Activated CD4-positive, alpha-beta T cell treated with anti-CD3 and anti-CD28 coated beads, Interleukin-2, amount 50 U/mL, for 1 hour (primary cell): ENCODE measurements at places on chromosomes 2 and 18.

DNA sequence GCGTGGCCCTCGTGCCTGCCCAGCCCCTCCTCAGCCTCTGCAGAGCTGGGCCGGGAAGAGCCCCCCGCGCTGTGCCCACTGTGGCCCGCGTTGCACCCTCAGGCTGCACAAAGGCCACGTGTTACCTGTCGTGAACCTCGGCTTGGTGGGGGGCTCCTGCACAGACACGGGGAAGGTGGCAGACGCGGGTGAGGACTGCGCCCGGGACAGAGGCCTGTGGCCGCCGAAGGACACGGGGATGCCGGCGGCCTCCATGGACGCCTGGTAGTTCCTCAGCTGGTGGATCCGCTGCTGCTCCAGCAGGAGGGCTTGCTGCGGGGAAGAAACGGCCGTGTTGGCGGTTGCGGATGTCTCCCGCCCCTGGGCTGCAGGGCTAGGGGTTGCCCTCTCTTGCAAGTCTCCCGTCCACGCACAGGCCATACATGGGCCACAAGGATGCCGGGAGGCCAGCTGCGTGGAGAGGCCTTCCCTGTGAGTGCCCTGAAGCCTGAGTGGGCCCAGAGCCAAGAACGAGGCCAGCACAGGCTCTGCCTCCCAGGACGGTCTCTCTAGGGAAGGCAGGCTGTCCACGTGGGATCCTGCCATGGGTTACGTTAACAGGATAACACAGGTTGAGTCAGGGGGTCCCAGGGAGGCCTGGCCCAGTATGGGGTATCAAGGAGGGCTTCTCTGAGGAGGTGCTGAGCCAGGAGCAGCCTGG lies 263.7 kb downstream of the TWIST2 start:
- DNase-seq: no peak

DNA sequence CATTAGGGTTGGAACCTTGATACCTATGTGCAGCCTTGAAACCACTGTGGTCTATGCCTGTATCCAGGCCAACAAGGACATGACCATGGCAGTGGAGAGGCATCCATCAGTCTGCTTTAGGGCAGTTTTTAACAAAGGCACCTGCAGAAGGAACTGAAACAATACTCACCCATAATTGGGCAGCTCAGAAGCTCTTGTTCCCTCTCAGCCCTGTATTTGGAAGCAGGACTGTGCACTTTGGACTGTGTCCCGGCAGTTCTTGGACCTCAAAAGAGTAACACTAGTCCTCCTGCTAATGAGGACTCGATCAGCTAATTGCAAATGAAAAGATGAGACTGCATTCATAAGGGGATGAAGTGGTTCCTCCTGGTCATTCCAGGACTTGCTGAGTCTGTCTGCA lies 500.2 kb upstream of the TNP1 start:
- no peak for DNase-seq

- no peak for DNase-seq
These were observed 90.0 kb downstream of the SETBP1 start for GRCh38 chr18:44770641-44771040.

- no peak for DNase-seq
These were observed 101.2 kb downstream of the CDK15 start for GRCh38 chr2:201907563-201907881.

DNA sequence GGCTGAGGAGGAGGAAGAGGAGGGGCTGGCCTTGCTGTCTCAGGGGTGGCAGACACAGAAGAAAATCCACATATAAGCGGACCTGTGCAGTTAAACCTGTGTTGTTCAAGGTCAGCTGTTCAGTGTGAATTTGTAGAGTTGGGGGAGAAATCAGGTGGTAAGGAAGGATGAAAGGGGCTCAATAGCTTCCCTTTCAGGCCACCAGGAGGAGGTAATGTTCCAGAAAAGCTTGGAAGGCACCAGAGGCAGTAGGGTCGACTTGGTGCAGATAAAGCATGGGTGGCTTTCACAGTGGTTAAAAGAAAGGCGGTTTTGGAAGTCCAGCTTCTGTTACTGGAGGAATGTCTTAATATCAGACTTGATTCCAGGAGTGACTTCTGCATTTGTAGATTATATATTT lies 167.4 kb downstream of the THSD7B start:
- DNase-seq: no peak

- no peak for DNase-seq
These were observed 617.3 kb upstream of the REG3G start for GRCh38 chr2:78407960-78408794.

- DNase-seq: no peak
These were observed 4.6 kb downstream of the IL1RL1 start for GRCh38 chr2:102315921-102316320.

GRCh38 chr2:223306371-223306770 lies 254.4 kb downstream of the KCNE4 start:
- DNase-seq: no peak

GRCh38 chr2:20190170-20190569 lies 34.8 kb downstream of the SDC1 start:
- DNase-seq: no peak

GRCh38 chr2:197294260-197294659 lies 16.3 kb downstream of the ANKRD44 start:
- DNase-seq: no peak

DNA sequence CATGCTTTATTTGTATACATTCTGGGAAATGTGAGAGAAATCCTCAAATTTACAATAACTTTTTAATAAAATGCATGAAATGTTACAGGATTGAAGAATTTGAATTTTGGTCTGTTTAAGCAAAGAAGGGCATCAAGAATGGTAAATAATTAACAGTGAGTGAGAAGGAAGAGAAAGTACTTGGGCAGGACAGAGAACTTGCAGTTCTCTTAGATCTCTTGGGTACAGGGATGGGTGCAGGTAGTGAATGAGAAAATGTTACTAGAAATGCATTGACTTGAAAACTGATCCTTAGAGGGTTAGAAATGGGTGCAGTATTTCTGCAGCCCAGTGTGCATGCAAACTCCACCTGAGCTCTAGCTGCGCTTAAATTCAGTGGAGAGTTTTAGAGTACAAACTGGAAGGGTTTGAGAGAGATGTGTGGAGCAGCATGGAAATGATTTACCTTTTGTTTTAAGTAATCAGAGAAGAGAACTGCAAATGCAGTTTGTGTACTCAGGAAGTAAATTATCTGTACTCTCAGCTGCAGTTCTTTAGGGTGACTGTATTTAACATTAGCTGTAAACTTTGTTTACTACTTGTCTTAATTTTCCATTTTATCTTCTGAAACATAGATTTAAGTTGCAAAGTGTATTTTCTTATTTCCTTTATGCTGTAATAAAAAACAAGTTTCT lies 51.0 kb upstream of the RAB27B start:
- no peak for DNase-seq

GRCh38 chr18:58896734-58897508 lies 32.2 kb downstream of the ZNF532 start:
- DNase-seq: no peak

- no peak for DNase-seq
These were observed 34.3 kb upstream of the SNORC start for GRCh38 chr2:232835687-232836208.

DNA sequence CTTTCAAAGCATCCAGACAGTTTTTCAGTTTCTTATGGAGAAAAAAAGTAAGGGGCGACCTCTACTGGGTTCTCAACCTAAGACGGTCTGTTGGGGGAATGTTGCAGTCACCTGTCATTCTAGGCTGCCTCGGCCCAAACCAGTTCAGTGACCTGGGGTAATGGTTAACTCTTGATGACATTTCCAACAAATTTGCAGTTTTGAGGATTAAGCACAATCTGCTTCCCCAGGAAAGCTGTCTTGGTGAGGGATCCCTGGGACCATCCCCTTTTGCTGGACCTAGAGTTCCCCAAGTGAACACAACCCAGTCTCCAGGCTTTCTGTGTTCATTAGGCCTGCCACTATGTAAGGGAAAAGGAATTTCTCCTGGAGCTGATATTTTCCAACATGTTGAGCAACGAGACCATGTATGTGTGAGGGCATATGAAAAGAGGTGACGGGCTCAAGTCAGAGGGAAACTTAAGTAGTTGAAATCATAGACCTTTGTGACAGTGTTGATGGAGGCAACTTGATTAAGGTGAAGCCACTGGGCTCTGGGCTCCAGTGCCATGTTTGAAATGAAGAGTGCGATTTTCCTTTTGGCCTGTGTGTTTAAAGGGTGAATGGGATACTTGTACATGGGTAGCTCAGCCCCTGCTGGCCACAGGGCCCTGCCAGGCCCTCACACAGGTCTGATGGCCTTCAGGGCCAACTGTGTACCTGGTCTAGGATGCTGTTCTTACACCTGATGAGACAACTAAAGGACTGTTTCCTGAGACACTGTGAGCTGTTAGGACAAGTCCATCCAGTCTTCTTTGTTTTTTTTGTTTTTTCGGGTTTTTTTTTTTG lies 27.0 kb downstream of the FOSL2 start:
- DNase-seq: no peak

DNA sequence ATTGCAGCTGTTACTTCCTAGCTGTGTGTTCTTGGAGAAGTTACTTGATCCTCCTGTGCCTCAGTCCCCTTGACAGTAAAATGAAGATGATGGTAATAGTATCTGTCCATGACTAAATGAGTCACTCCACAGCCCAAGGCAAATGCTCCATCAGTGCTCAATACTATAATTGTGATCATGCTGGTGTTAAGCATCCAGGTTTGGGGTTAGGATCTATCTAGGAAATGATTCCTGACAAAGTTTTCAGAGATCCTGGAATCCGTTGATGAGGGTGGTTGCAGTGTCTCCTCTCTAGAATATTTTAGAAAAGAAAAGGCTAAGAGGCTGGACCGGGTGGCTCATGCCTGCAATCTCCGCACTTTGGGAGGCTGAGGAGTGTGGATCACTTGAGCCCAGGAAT lies 2.7 kb upstream of the PRELID3A start:
- DNase-seq: no peak

- no peak for DNase-seq
These were observed 21.6 kb upstream of the DSC3 start for GRCh38 chr18:31064130-31064529.

DNA sequence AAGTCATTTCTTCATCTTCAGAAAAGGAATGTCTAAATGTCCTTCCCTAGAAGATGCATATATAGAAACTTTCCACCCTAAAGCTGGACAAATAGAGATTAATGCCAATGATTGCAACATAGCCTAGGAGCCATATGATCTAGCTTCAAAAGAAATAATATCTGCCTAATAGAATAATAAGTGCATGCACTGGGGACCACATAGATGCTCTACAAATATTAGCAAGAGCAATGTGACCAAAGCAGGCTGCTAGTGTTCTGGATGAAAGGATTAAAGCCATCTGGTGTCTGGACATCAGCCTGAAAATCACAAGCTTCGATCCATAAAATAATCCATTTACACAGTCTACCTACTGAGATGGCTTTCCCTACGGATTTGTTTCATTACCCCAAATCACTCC lies 280.1 kb upstream of the KLHL14 start:
- no peak for DNase-seq

DNA sequence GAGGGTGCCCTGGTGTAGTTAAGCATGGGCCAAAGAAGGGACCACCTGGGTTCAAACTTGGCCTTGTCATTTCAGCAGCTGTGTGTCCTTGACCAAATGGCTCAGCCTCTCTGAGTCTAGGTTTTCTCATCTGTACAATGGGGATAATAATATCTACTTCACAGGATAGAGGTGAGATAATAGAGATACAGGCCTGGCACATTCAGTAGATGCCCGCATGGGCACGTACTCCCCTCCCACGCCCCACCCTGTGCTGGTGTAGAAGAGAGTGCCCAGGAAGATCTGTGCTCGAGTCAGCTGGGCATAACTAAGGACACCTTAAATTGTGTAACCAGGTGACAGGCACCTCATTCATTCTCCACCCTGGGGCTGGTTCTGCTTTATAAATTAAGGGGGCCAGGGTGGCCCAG lies 8.4 kb upstream of the TMEM185B start:
- no peak for DNase-seq

DNA sequence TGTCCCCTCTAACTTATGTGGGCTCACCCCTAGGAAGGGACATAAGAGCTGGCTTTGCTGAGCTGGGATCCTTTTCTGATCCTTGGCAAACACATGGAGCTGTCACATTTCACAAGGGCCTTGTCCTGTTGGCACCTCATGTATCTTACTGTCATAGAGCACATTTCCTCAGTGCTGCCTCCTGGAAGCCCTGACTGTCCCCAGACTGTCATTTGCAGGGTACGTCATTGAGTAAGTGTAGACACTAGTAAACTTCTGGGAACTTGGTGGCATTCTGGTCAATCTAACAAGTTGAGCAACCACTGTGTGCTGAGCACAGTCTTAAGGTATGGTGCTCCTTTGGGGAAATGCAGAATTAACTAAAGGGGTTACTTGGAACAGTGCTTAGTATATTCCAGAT lies 94.5 kb upstream of the IL1R2 start:
- DNase-seq: no peak

- peak; percentile 56 for DNase-seq
These were observed 45.5 kb downstream of the CDC42EP3 start for GRCh38 chr2:37625796-37626571.

- DNase-seq: no peak
These were observed 176.5 kb upstream of the CTAGE1 start for GRCh38 chr18:22594155-22594690.

DNA sequence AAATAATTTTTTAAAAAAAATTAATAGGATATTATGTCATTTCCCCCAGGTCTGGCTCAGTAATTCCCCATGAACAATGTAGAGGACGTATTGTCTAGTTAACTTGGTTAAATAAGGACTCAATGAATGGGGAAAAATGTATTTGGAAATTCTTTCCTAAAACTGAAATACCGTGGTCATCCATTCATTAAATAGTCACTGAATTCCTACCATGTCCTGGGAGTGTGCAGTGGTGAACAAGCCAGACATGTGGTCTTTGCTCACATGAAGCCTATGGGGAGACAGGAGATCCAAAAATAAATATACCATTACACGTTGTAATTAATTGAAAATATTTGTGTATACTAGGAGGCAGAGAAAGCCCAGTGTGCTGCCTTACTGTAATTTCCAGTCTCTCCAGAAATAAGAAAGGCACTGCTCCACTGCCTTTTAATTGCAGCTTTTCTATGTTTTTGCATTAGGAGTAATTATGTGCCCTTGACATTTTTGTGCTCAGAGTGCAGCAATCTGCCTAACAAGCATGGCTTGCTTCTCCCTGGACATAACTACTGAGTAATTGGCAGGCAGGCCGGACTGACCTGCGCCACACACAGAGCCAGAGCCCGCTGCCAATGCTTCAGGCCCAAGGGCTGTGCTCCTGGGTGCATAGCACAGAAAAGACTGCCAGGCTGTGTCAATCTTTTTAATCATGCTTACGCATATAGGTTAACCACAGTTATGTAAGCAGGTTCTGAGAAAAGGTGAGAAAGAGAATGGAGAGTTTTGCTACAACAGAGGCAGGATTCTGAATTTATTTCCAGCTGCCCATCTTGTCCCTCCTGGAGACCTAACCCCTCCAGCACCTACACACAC lies 22.2 kb upstream of the TTC39C start:
- DNase-seq: peak; percentile 50

DNA sequence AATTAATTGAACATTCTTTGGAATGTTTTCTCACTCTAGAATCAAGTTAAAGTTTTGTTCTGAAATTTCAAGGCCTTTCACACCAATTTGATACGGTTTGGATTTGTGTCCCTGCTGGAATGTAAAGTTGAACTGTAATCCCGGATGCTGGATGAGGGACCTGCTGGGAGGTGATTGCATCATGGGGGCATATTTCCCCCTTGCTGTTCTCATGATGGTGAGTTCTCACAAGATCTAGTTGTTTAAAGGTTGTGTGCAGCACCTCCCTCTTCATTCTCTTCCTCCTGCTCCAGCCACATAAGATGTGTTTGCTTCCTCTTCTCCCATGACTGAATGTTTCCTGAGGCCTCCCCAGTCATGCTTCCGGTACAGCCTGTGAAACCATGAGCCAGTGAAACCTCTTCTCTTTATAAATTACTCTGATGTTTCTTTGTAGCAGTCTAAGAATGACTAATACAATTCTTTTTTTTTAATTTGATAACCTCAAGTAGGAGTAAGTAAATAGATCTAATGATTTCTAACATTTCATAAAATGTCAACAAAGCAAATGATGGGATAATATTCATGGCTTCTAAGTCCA lies 144.2 kb upstream of the CDH7 start:
- DNase-seq: no peak
